ENCODE measurements at places on chromosomes 1 and 21.
A peak's percentile ranks its signal among the peaks of the same experiment; 100 is the strongest.

GRCh38 chr1:63087966-63088365, 234.4 kb upstream of the FOXD3 start:
- no peak for DNase-seq

DNA sequence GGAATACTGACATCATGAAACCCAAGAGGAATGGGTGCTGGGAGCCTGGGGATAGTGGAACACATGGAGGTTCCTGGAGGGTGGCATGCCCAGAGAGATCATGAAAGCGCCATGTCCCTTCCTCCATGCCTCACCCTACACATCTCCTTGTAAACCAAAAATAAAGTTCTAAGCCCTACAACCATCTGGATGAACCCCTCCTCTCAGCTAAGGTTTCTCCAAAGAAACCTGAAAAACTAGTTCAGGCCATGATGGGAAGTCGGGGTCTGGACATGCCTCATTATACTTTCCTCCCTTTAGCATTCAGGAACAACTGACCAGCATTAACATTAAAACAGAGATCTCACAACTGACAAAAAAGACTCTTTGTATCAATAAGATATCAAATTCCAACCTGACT, 68.5 kb downstream of the ACBD6 start:
- DNase-seq, result no peak

- DNase-seq, result no peak
Measured at GRCh38 chr1:117683571-117684285, 77.9 kb downstream of the TENT5C start.

- DNase-seq, result no peak
Measured at GRCh38 chr1:43747736-43748135, 40.4 kb downstream of the ST3GAL3 start.

GRCh38 chr1:9441451-9442133, 97.7 kb upstream of the SLC25A33 start:
- no peak for DNase-seq

GRCh38 chr1:107963601-107964335, 1.2 kb downstream of the VAV3 start:
- peak; percentile 21 for DNase-seq

DNA sequence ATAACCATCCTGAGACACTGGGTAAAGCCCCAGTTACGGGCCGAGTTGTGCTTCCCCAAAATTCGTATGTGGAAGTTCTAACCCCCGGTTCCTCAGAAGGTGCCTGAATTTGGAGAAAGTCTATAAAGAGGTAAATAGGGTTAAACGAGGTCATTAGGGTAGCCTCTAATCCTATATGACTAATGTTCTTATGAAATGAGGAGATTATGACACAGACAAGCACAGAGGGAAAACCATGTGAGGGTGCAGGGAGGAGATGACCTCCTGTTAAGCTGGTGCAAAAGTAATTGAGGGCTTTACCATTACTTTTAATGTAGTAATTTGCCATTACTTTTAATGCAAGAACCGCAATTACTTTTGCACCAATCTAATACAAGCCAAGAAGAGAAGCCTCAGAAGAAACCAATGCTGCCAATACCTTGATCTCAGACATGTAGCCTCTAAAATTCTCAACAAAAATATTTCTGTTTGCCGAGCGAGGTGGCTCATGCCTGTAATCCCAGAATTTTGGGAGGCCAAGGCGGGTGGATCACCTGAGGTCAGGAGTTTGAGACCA, 260.8 kb downstream of the GPATCH2 start:
- no peak for DNase-seq

- DNase-seq, result no peak
Measured at GRCh38 chr1:158931055-158931737, at the start of gene PYHIN1. PYHIN1 (plus strand) TSS chr1:158931552; CDS start chr1:158936911, 5,359 bp downstream.

GRCh38 chr1:114155706-114156105, 2.0 kb upstream of the SYT6 start:
- no peak for DNase-seq

DNA sequence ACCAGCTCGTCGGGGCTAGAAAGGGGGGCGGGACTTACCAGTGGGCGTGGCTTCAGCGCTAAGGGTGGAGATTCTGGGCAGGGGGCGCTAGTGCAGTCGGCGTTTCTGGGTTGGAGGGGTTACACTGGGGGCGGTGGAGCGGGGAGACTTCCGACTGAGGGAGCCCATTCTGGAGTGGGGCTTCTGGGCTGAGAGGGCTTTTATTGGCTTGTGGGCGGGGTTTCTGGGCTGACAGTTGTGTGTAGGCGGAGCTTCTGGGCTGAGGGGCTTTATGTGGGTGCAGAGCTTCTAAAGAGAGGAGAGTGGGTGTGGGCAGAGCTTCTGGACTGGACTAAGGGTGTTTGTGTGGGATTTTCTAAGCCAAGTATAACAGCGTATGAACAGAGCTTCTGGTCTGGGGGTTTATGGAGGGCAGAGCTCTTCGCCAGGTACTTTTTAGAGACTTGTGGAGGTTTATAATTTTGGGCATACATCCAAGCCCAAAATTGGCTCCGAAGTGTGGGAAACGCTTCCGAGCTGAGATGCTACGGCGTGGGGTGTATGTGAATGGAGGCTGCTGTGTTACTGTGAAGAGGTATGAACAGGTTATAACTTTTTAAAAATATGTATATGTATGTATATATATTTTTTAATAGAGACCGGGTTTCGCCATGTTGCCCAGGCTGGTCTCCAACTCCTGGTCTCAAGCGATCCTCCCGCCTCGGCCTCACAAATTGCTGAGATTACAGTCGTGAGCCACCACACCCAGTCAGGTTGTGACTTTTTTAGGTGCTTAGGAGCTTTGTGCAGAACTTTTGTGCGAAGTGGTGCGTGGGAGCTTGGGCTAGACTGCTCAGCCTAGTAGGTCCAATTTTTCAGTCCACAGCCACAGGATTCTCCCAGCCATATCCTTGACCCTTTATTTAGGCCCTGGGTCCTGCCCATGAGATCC, 825 bp downstream of the TMEM39B start:
- DNase-seq, result no peak

DNA sequence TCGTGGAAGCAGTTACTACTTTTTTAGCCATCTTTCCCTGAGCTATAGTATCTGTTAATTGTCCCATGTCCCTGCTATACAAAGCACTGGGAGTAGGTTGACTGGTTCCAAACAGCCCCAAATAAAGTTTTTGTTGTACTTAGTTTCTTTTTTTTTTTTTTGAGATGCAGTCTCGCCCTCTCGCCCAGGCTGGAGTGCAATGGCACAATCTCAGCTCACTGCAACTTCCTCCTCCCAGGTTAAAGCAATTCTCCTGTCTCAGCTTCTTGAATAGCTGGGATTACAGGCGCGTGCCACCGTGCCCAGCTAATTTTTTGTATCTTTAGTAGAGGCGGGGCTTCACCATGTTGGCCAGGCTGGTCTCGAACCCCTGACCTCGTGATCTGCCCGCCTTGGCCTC, 3.3 kb downstream of the NCSTN start:
- DNase-seq, result no peak

DNA sequence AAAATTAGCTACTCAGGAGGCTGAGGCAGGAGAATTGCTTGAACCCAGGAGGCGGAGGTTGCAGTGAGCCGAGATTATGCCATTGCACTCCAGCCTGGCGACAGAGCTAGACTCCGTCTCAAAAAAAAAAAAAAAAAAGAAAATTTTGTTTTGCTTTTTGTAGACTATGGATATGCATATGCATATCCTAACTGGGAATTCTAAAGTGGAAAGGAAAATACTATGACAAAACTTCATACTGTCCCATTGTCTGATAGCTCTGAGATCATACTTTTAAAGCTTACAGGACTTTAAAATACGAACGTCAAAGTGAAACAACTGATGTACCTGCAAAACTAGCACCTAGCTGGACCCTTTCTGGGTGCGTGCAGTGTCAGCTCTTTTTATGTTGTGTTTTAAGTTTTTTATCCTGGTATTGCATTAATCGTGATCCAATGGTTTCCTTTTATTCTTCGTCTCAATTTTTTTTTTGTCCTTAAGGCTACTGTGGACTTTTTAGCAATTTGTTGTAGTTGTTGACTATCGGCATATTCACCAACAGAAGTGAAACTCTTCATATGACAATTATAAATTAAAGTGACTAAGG, 19.2 kb downstream of the SPRTN start:
- DNase-seq, result no peak

DNA sequence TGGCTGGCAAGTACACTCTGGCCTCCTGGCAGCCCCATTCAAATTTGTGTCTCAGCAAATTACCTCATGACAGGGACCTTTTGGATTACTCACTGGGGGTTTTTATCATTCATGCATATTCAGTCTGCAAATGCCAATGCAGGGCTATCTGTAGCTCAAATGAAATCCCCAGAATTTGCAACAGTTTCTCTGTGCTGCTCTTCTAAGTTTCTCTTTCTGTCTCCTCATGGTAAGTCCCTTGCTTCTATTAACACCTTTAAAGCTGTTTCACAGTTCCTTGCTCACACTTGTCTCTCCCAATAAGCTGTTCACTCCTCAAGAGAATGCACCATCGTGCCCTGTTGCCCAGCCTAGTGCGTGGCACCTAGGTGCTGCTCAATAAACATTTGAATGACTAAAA, 3.3 kb upstream of the FAM78B start:
- DNase-seq, result no peak

DNA sequence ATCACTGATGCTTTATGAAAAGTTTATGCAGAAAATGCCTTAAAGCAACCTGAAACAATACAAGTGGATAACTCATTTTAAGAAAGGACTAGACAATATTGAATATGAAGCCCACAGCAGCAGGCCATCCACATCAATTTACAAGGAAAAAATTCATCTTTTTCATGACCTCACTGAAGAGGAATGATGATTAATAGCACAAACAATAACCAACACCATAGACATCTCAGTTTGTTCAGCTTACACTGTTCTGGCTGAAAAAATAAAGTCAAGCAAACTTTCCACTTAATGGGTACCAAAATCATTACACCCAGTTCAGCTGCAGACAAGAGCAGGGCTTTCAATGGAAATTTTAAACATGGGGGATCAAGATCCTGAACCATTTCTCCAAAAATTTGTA, 380.6 kb upstream of the NEGR1 start:
- DNase-seq, result no peak

DNA sequence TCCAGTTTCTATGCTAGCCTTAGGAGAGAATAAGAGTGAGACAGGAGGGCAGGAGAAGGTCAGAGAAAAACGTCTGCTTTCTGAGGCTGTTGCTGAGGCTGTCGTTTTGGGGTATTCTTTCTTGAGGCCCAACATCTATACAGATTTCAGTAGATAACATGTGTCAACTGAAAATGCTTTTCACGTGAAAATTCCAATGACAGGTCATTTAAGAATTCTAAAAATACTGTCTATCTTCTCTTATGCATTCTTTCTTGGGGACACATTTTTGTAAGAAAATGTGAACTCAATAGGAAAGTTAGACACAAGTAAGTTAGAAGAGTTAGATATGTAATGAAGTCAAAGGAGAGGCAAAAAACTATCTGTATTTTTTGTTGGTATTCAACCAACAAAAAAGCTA, 150.8 kb downstream of the TGFB2 start:
- DNase-seq, result no peak

- no peak for DNase-seq
Measured at GRCh38 chr1:106536741-106537140, 519.7 kb upstream of the PRMT6 start.

- no peak for DNase-seq
Measured at GRCh38 chr1:8165595-8166360, 139.7 kb upstream of the ERRFI1 start.

- no peak for DNase-seq
Measured at GRCh38 chr1:192588546-192588945, 13.0 kb downstream of the RGS1 start.

DNA sequence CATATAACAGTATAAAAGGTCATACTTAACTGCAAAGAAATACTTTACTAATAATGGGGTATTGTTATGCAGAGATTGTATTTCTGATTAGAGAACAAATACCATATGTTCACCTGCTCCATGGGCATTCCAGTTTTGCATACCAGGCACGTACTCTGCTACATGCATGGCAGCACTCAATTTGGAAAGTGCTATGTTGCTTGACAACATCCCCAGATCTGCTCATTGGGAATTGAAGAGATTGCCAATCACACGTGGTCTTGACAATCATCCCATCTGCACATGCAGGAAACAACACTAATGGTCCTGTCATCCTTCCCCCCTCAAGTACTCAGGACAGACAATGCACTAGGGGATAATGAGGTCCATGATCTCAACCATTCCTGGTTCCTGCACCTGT, 63.4 kb upstream of the PDE4B start:
- no peak for DNase-seq

DNA sequence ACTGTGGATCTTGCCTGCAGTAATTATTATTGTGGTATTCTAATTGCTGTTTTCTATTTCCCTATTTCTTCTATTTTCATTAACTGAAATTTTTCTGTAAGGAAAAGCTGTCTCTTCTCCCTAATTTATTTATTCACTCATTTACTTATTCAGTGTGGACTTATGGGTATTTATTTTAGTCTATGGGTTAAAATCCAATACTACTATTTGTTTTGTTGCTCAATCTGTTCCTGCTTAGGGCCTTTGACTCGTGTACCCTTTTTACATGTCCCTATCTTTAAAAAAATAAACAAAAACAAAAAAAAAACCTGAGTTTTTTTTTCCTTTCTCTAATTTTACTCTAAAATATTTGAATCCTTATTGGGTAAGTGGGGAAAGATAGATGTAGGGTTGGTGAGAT, 166.2 kb upstream of the IVNS1ABP start:
- DNase-seq, result no peak

DNA sequence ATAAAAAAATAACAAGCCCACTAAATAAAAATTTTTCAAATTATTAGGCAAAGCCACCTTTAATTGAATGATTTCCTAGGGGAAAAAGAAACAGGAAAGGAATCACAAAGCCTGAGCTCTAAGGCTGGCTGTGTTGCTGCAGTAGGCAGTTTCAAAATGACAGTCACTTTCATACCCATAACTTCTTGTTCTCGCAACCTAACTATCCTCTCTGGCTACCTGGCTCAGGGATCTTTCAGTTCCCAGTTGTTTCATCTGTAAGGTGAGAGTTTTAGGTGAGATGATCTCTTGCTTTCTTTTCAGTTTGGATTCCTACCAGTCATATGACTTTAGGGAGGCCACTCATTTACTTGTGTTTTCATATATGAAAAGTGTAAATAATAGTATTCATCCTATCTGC, 226.1 kb downstream of the ASTN1 start:
- DNase-seq, result no peak

DNA sequence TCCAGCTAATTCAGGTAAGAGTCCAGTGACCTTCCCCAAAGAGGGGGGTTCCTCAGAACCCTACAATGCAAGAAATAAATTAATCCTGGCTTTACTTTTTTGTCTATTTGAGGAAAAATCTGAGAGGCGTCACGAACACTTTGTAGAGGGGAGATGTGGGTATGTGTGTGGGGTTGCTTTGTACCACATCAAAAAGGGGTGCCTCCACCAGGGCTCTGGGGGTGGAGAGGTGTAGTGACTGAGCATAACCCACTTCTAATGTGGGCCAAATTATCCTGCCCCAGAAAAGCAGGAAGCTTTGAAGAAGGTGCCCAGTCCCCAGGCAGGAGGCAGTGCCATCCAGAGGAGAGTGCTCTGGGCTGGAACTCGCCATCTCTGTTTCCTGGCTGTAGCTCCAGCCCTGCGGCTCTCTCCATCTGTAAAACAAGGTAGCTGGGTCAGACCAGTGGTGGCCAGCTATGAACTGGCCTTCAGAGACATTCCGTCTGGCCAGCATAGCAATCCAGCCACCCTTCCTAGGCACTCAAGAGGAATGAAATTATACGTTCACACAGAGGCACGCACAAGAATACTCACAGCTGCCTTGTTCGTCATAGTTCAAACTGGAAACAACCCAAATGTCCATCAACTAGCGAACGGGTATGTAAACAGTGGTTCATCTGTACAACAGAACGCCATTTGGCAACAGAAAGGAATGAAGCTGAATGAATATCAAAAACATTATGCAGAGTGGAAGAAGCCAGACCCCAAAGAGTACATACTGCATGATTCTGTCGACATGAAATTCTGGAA, 45.4 kb upstream of the TNFRSF1B start:
- DNase-seq, result peak; percentile 29

- DNase-seq, result no peak
Measured at GRCh38 chr1:225603538-225604354, 49.2 kb downstream of the ENAH start.

Data from activated T-cell treated with anti-CD3 and anti-CD28 coated beads for 4 hours (primary cell).